ENCODE measurements at places on chromosomes 3 and 15. TPM values are rescaled to one million over a fixed set of nuclear protein-coding genes. Genes with fewer than 3 reads are reported as not detected.

GRCh38 chr3:178930116-178930515 lies 141.5 kb downstream of the ZMAT3 start:
- DNase-seq: no peak

DNA sequence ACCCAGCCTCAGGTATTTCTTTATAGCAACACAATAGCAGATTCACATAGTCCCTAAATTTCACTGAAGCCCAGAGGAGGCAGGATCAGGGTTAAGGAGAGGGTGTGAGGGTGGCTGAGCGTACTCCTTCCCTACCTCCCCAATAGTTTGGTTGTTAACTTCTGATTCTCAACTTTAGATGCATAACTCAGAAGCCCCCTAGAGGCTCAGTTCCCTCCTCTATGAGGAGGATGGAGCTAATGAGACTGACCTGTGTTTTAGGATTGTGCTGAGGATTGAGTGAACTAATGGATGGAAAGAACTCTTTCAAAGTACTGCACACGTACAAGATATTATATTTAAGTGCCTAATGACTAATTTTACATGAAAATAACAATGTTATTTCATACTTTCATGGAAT lies 249.3 kb upstream of the SOX14 start:
- DNase-seq: no peak

GRCh38 chr3:76470285-76470684 lies 569.6 kb upstream of the ROBO2 start:
- DNase-seq: no peak

DNA sequence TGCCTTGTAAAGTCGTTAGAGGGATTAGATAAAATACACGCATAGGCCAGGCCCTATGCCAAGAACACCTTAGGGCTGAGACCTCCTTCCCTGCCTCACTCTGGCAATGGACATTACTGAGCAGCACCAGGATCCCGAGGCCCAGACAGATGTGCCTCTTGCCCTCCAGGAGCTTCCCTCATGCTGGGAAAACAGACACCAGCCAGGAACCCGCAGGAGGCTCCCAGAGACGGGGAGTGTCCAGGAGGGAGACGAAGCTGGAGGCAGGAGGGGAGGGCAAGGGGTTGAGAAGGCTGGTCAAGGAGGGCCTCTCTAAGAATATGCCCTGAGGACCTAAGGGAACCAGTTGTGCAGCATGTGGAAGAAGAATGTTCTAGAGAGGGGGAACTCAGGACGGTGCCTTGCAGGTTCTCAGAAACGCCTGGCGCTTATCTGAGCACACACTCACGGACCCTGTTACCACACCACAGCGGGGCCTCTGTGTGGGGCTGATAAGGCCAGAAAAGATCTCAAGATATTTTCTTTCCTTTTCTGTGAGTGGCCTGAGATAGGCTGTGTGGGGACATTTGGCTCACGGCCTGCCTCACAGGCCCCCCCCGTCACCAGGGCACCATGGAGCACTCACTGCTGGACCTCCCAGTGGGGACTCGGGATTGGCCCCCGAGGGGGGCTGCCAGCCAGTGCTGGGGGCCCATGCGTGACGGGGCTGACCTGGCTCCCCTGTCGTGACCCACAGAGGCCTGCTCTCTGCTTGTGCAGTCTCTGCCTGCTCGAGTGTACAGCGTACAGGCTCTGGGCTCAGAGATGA lies 22.0 kb upstream of the CYP11A1 start:
- DNase-seq: no peak

- peak; percentile 5 for DNase-seq
Measured at GRCh38 chr3:14775563-14775962, 43.2 kb upstream of the FGD5 start.

DNA sequence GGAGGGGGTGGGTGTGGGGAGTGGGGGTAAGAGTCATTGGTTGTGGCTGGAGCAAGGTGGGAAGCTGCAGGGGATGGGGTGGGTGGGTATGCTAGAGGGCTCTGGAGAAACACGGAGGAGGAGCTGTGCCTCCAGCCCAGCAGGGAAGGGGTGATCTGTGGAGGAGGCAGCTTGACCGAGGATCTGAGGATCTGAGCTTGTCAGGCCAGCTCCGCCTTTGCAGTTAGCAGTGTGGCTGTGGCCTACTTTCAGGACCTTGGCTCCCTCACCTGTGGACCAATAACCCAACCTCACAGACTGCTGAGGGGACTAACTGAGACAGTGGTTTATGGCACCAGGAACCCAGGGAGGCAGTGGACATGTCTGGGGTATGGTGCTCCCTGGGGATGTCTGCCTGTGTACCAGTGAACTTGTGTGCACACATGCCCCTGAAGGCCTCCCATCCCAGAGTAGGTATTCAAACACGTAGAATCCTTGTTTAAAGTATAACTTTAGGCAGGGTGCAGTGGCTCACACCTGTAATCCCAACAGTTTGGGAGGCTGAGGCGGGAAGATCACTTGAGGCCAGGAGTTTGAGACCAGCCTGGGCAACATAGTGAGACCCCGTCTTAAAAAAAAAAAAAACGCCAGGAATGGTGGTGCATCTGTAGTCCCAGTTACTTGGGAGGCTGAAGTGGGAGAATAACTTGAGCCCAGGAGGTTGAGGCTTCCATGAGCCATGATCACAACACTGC lies 52.5 kb upstream of the LINGO1 start:
- DNase-seq: no peak

GRCh38 chr3:76753599-76753998 lies 286.3 kb upstream of the ROBO2 start:
- peak; percentile 41 for DNase-seq

The ANKUB1 gene
- total RNA-seq: not detected

The CHRM5 gene
- not detected for total RNA-seq

The CACNA1D gene
- 5.2 TPM for total RNA-seq

The SLC22A13 gene
- not detected for total RNA-seq

The CPLX3 gene
- total RNA-seq: not detected

The LCTL gene
- not detected for total RNA-seq

Measured in stomach (tissue), 19 donors.